ENCODE measurements at places on chromosomes 3 and 15. TPM values are rescaled to one million over a fixed set of nuclear protein-coding genes. Genes with fewer than 3 reads are reported as not detected.

- DNase-seq, result no peak
Measured at GRCh38 chr3:88044411-88044810, 14.4 kb downstream of the CGGBP1 start.

DNA sequence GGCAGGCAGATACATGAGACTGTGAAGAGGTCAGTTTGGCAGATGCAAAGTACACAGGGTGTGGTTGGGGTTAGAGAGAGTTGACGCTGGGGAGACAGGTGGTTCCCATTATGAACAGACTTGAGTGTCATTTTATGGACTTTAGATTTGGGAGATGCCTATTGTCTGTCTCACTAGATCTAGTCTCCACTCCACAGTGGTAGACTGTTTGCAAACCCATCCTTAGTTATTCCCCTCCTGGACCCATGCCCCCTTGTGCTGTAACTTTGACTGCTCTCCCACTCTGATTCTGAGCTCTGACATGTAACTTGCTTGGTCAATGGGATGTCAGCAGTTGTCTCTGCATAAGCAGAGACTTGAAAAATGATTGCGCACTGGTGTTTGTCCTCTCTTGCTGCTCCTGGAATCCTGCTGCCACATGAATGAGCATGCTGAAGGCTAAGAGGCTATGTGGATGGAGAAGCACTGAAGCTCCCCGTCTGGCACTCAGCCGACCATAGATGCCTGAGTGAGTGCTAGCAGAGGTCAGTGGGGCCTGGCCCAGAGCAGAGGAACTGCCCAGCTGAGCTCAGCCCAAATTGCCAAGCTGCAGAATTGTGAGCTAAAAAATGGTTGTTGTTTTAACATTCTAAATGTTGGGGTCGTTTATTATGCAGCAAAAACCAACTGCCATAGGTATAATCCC lies 88.2 kb downstream of the FAM43A start:
- no peak for DNase-seq

- no peak for DNase-seq
Measured at GRCh38 chr3:98999675-99000074, 98.2 kb upstream of the DCBLD2 start.

DNA sequence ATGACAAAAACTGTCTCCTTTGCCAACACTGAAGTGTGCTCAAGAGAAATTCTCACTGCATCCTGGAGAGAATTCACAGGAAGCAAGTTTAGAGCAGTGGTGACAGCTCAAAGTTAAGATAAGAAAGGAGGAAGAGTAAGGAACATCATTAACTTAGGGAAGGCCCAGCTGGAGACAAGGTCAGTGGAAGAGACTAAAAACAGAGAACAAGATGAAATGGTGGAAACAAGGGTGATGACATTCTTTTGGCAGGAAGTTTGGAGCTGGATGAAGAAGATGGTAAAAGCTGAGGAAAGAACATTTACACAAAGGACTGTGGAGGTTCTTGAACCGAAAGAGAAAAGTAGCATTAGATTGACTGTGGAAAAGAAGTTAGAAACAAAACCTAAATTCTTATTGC lies 6.7 kb upstream of the SUCLG2 start:
- no peak for DNase-seq

The PRSS50 gene
- total RNA-seq, result not detected

All from psoas muscle (tissue), 8 donors.